Omental fat pad (tissue), 4 donors: ENCODE measurements at places on chromosomes 2 and 18. TPM values are rescaled to one million over a fixed set of nuclear protein-coding genes. Genes with fewer than 3 reads are reported as not detected.

The TXNDC2 gene
- not detected for total RNA-seq

The LAPTM4A gene
- 248 TPM for total RNA-seq

GRCh38 chr18:59697236-59697932 is at the start of gene CCBE1:
Gene CCBE1 (minus strand): TSS chr18:59697423.
- peak; percentile 56 for DNase-seq

DNA sequence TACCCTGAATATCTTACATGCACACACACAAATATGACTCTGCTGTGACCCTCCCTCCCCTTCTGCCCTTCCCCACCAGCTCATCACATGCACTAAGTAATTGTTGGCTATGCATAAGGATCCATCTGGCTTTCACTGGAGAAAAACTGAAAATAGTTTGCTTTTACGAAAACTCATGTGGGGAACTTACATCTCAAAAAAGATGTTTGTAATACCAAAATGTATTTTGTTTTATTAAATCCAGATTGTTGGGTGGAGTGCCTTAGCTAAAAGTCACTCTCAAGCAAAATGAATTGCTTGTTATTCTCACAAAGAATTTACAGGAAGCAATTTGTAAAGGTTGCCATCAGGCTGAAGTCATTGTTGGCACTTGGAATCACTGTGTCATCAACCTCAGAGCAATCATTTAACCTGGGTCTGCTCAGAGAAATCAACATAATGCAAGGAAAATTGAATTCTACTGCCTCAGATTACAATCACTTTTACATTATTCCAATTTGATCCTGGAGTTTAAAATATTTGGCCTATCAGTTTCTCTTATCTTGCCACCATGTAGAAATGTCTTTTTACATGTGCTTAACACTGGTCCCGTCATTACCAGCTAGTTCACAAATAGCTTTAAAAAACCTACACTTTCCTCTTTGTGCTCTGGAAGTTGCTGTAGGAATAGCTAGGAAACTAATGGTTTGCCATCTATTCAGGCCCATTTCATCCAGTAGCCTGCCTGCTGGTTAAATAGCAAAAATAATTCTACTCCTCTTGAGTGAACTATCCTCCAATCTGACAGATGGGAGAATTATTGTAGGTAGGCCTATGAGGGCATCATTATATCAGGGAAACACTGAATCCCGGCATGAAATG is 90.3 kb upstream of the TMEM17 start:
- peak; percentile 51 for DNase-seq

DNA sequence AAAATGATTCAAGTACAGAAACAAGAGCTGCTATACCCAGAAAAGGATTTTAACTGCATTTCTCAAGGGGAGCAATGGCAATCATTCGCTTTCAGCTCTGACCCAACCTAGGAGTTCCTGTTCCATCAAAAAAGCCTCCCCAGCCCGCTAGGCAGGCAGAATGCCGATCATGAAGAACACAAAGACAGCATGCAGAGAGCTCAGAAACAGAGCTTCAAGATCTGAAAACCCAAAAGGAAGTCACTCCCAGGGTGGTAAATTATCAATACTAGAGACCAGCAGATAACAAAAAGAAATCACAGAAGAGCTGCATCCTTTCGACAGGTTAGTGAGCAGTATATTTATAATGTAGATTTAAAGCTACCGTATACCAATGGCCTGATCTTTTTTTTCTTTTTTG is 84.8 kb upstream of the CRIM1 start:
- DNase-seq: no peak

DNA sequence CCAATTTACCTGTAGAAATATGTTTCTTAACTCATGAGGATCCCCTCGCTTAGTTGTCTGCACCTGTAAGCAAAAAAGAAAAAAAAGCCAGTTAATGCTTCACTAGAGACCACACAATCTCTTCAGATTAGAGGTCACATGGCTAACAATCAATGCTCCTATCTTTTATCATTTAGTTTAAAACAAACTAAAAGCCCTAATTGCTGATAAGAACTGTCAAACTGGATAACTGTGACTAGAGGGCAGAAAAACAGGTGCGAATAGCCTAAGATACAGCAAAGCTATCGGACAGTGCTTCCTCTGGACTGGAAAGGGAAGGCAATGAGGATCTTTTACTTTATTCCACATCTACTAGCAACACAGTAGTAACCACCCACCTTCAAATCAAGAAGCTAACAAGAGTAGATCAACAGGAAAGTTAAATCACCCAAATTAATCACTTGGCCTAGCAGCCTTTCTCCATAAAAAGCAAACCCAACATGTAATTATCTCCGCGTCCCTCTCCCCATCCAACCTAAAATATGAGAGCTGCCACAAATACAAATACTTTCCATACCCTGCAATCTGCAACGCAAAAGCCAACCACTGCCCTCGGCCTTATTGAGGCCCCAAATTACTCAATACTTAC is 734 bp downstream of the SLC25A12 start:
- no peak for DNase-seq
